ENCODE measurements at places on chromosomes 7 and 10.

DNA sequence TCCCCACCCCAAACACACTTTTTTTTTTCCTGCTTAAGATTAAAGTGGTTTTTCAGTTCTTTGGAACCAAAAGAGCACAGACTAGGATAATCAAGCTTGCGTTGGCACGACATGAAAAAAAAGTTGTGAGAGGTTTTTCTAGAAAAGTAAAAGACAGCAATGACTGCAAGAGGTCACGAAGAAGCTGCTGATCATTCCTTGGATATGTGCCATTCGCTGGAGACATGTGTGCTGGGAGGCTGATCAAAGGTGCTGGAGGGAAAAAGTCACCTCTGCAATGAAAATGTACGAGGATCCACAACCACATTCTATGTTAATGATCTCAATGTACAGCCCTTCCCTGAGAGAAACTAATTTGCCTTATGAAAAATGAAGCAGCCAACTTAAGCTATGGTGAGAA is 5.4 kb downstream of the AKR1B1 start:
- no peak for DNase-seq

DNA sequence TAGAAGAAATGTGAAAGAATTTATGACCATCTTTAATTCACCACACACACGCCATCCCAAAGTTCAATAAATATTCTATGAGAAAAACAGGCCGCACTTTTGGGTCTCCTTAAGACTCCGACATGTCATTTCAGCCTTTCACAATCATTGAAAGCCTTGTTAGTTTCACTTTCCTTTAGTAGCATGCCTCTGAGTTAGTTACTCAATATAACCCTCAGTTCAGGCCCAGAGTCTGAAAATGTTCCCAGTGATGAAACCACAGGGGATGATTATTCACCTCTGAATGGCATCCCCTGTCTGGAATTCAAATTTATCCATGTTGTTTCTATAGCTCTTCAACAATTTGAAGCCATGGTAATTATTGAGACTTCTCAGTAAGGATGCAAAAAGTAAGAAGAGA is 278.1 kb upstream of the NRP1 start:
- peak; percentile 73 for DNase-seq

DNA sequence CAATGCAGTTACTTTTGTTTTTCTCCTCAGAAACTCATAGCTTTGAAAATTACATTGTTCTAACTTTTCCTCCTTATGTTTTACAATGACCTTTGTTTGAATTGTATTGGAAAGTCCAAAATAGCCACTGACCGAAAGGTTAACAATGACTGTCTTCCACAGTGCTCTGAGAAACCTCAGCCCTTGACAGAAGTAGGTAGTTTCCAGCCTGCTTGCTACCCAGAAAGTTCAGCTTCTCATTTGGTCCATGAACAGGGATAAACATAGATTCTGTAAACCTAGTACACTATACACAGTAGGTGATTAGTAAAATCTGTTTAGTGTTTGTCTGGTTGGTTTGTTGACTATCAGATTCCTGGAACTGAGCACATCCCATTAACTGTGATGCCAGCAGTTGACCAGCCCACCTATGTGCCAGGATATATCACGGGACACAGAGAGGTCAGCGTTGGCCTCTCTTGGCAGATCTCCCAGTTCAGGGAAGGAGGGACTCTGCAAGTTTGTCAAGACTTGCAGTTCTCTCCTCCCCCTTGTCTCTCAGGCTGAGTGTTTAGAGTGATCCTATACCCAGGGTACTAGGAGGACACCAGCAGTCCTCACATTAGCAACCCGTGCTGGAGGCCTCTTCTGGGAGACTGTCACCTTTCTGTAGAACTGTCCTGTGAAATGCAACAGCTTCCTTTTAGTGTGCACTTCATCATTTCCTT is 297.6 kb downstream of the ARHGAP12 start:
- no peak for DNase-seq

DNA sequence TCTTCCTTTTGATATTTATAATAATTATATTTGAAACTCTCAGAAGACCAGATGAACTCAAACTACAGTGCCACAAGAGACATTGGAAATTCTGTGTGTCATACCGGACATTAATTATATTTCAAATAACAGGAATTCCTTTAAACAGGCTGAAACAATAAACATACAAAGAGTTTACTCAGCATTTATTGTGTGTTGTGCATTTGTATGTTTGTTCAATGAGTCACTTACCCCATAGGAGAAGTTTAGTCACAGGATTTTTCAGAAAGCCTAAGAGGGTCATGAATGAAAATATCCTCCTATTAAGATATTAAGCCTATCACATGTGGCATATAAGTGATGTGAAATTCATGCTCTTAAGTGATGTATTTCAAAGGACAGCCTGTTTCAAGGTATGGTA is 566.8 kb downstream of the CNTNAP2 start:
- DNase-seq = no peak

DNA sequence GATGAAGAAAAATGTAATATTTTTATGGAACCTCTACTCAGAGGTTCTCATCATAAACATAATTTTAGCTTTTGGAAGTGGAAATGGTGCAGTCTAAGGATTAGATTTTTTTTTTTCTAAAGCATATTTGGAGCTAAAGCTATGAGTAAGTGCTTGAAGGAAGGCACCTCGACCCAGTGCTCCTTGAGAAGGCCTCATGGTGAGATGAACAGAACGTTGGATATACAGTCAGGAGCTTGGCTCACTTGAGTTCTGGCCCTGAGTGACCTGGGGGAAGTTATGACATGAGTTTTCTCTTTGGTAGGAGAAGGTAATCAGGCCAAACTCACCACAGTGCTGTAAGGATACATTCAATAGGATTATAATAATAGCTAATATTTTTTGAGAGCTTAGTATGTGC is 163.3 kb downstream of the JCAD start:
- no peak for DNase-seq

GRCh38 chr7:130356121-130356875 is 11.7 kb downstream of the CPA5 start:
- DNase-seq = peak; percentile 91

GRCh38 chr10:43384252-43385221 is 13.1 kb downstream of the FXYD4 start:
- no peak for DNase-seq

DNA sequence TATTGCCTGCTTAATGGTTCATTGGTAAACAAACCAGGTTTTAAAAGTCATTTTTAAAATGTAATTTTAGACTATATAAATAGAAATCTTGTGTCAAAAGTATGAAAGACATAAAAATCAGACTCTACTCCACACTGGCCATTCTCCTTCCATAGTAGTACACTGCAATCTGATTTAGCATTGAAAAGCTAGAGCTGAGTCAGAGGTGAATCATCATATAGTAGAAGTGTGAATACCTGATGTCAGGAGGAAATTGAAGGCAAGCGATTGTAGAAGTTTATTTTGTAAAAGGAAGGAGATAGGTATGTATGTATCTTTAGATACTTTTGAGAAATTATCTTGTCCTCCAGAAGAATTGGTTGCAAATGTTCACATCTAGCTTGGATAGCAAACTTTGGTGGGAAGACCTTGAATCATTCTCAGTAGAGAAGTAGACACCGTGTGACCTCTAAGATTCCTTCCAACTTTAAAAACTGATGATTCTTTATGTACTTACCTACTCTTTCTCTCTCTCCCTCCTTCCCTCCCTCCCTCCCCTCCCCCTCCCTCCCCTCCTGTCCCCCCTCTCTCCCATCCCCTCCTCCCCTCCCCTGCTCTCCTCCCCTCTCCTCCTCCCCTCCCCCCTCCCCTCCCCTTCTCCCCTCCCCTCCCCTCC is 88.1 kb downstream of the BTAF1 start:
- peak; percentile 41 for DNase-seq

DNA sequence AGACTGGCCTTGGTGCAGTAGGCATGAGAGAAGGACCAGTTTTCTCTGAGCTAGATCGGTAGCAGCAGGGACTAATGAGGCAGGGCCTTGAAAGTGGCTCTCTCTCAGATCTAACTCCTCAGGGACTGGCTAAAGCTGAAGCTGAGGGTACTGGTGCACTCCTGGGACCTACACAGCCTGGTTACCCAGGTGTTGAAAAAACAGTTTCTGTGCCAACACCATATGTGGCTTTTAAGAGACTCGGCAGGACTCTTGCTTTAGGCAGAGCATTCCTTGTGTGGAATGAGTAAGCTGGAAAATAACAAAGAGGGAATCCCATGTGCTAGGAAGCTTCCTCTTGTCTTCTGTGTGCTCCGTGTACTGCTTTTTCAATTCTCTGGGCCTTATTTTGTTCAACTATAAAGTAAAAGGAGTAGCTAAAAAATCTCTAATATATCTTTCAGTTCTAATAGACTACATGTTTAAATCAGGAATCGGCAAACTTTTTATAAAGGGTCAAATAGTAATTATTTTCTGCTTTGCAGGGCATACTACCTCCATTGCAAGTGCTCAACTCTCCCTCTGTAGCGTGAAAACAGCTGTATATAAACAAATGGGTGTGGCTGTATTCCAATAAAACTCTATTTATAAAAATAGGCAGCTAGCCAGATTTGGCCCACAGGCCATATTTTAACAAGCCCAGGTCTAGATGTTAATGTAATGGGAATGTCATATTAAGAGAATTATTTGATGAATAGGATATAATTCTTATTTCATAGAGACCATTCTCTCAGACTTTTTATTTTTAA is 186.1 kb upstream of the KAT6B start:
- no peak for DNase-seq

- no peak for DNase-seq
Observed at GRCh38 chr7:73817121-73817520, 13.7 kb upstream of the CLDN4 start.

All from AG08395 (cell line).